ENCODE measurements at places on chromosomes 6 and 20.

- peak; percentile 77 for DNase-seq
Measured at GRCh38 chr20:21156266-21156665, 30.4 kb downstream of the KIZ start.

DNA sequence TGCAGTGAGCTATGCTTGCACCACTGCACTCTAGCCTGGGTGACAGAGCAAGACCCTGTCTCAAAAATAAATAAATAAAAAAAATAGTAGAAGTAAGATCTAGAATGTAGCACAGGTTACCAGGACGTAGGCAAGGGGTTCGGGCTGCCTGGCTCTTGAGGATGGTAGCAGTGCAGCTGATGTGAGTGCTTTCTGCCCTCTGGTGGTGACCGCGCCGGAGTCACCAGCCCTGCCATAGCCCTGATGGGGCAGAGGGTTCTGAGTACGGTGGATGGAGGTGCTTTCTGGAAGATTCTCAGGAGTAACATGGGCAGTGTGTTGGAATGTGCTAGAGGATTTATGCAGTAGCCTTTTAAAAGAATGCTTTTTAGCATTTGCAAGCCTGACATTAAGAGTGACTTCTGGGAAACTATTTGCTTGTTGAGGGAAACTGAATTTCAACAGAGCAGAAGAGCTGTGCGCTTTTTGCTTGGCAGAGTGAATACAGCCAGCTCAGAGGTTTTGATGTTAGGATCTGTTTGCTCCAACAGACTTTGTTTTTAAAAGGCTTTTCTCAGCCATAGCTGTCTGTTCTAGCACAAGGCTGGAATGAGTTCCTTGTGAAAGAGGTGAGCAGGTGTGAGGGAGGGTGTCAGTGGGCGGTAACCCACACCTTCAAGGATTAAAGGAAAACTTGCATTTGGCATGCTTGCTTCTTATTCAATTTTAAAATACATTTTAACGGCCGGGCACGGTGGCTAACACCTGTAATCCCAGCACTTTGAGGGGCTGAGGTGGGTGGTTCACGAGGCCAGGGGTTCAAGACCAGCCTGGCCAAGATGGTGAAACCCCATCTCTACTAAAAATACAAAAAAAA is 65.9 kb downstream of the PTPN1 start:
- DNase-seq, result peak; percentile 72

GRCh38 chr6:144460327-144461095 is 175.4 kb downstream of the UTRN start:
- DNase-seq, result no peak

DNA sequence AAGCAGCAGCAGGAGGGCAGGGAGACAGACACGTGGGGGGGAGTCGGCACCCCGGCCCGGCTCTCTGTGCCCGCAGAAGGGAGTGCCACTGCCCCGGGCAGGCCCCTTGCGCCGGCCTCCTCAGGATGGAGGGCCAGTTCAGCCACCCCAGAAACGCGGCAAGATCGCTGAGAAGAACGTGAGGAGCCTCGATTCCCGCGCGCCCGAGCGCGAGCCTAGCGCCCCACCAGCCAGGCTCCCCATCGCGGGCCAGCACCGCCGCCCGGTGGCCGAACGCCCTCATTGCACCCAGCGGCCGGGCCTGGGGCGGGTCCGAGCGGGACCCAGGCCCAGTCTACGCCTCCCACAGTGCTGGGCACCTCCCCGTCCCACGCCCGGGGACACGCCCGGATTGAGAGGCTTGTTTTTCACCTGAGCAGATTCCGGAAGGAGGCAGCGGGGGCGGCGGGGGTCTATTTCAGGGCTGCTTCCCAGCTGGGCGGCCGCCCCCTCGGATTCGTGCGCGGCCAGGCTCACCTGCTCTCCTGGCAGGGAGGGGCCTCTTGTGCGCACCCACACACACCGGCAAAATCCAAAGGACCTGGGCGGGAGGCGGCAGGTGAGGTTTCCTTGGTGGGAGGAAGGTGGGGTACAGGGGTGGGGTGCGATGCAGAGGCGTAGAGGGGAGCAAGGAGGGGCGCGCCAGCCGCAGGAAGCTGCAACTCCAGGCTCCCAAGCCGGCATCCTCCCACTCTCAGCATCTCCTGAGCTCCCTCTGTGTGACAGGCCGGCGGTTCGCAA is 9.0 kb upstream of the GRM4 start:
- DNase-seq, result peak; percentile 47

GRCh38 chr20:33655164-33655563 is 7.0 kb upstream of the C20orf144 start:
- no peak for DNase-seq

GRCh38 chr20:13041574-13042457 is 33.0 kb downstream of the SPTLC3 start:
- DNase-seq, result no peak

DNA sequence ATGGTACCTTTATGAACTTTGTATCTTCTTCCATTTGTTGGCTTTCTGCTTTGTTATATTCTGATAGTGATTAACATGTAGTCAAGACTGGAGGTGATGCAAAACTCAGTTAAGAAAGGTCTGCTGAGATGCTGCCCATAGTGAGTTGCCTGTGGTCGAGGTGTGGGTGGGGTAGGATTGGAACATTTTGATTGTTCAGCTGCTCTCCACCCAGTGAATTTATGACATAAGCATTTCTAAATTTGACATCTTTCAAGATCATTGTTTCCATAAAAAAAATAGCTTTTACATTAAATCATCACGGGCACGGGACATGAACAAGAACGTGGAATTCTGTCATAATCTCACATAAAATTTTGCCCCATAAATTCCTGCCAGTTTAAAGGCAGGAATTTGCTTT is 146.6 kb upstream of the POU3F2 start:
- DNase-seq, result no peak

- DNase-seq, result peak; percentile 20
Measured at GRCh38 chr20:370151-370600, 10.4 kb upstream of the TRIB3 start.

- DNase-seq, result no peak
Measured at GRCh38 chr6:82588020-82588419, 224.4 kb downstream of the TPBG start.

DNA sequence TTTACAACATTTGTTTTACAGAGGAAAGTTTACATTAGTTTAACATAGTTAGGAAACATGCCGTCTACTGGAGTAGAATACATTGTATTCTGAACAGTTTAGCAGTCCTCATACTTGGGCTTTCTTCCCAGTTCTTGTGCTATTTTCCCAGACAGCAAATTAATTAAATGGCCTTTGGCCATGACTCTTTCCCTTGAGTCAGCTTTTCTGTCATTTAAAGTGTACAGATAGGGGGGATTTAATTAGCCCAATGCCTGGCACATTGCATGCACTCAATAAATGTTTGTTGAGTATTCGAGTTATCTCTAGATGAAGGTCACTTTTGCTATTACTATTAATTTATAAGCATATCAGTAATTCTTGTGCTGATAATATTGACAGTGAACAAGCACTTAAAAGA is 1.6 kb downstream of the TMEM244 start:
- DNase-seq, result no peak

DNA sequence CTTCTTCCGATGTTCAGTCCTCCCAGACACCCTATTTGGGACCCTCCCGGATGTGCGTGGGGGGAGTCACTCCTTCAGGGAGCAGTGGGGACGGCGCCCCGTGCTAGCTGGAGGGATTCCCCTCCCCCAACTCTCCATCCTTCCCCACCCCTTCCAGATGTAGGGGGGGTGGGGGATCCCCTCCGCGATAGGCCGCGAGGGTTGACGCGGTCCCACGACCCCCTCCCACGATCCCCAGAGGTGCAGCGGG is 548 bp downstream of the GNL1 start:
- no peak for DNase-seq

GRCh38 chr6:56539527-56540105 is 103.1 kb downstream of the DST start:
- no peak for DNase-seq

- DNase-seq, result no peak
Measured at GRCh38 chr6:152180601-152181000, 373.1 kb downstream of the ESR1 start.

DNA sequence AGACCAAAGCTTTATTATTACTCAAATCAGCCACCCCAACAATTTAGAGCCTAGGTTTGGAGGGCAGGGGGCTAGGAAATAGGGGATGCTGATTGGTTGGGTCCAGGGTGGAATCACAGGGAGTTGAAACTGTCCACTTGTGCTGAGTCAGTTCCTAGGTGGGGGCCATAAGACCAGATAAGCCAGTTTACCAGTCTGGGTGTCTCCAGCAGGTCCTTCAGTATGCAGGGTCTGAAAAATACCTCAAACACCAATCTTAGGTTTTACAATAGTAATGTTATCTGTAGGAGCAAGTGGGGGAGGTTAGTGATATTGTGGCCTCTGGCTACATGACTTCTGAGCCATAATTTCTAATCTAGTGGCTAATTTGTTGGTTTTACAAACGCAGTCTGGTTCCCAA is 63.2 kb downstream of the UBR2 start:
- no peak for DNase-seq

DNA sequence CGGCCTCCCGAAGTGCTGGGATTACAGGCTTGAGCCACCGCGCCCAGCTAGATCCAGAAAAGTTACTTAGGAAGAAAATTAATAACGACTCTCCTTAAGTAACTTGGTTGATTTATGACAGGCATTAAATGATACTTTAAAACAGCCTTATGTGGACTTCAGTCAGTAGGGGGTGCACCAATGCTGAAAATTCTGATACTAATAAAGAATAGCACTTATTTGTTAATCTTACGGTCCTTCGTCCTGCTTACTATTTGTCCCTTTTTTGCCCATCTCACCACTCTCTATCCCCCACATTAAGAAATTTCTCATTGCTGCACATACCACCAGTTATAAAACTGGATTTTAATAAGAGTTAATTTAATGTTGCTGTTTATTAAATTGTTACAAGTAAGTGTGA is 12.7 kb upstream of the PRELID3B start:
- DNase-seq, result no peak

GRCh38 chr6:31112478-31112877 is at the start of gene C6orf15:
Gene C6orf15 (minus strand): TSS chr6:31112575. CDS start chr6:31112555, 20 bp downstream.
- no peak for DNase-seq

DNA sequence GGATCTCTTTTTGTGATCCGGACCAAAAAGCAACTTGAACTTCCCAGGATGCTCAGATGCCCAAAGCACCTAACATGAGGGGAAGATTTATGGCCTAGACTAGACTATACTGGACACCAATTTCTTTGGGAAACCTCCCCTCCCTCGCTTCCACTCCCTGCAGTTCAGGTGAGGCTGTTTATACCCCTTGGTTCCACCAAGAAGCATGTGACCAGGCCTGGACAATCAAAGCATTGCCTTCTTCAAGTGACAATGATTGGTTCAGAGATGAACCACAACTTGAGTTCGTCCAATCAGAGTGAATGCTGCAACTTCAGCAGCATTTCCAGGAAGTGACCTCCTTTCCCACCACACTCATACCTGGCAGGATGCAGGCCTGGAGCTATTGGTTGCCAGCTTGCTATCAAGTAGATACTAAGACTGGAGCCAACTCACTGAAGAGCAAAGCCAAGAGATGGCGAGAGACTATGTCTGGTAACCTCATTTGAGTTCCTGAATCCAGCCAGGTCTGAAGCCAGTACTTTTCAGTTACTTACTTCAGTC is 45.6 kb upstream of the SLC9A8 start:
- no peak for DNase-seq

DNA sequence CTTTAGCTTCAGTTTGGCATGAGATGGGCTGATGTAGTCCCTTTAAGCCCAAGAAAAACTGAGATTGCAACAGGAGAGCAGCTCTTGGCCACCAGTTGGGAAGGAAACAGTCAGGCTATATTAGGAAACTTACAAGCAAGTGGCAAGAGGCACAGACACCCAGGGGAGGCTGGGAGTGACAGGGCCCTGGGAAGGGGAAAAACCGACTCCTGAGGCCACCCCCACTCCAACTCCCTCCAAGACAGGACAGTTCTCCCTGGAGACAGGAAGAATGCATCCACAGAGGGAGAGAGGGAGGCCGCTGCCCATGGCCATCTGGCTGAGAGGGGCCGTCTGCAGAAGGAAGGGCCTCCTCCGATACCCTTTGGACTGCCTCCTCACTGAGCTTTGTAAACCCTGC is 20.5 kb downstream of the JPH2 start:
- DNase-seq, result peak; percentile 88

DNA sequence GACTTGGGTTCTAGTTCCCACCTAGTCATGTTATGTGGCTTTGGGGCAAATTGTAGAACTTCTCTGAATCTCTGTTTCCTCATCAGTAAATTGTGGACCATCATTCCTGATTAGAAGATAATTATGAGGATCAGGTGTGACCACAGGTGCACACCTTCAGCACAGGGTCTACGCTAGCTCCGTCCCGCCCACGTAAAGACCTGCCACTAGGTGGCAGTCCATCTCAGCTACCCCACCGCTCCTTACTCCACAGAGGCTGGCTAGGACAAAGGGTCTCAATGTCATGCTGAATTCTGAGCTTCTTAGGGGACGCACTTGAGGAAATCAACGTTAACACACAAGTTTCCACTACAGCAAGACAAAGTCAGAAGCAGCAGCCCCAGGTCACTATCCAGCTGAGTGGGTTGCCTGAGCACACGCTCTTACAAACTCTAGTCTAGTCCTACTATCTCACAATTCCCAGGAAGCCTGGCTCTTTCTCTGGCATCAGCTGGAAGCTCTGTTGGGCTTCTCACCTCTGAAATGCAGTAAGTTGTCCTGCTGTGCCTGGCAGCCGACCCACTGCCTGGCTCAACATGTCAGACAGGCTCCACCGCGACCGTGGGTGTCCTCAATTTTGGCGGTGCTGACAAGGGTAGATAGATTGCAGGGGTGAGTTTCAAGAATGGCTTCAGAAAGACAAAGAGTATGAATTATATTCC is 2.0 kb upstream of the PLCG1 start:
- DNase-seq, result peak; percentile 45

DNA sequence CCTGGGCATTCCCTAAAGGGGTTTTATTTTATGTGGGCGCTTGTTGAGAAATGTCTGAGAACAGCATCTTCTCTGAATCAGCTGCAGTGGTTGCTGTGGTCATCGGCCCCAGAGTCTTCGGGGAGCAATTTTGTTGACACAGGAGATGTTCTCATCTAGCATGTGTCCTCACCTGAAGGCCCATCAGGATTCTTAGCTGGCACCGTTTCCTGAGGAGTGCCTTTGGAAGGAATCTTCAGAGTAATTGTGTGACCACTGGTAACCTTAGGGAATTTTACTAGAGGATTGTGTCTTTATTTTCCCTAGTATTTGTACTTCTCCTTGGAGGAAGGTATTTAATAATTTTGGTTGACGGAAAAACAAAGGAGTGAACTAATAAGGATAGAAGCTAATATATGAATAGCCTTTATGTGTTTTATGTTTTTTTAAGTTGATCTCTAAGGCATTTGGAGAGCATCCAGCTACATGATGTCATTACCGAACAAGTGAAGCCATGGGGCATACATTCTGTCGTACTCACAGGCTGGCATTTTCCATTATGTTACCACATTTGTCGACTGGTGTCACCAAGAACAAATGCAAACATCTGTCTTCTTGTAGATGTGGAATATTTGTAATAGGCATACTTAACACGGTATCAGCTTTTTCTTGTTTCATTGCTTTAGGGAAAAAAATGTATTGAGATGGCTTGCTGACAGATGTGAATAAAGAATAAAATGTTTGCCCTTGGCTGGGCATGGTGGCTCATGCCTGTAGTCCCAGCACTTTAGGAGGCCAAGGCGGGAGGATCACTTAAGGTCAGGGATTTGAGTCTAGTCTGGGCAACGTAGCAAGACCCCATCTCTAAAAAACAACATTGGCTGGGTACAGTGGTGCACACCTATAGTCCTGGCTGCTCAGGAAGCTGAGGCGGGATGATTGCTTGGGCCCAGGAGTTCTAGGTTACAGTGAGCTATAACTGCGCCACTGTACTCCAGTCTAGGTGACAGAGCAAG is 41.9 kb downstream of the TULP4 start:
- DNase-seq, result no peak

Data from mesenchymal stem cell (in vitro differentiated cells and primary cell).